ENCODE measurements at places on chromosomes 7 and 10.

- peak; percentile 63 for DNase-seq
Observed at GRCh38 chr7:23981314-23981713, 271.3 kb downstream of the STK31 start.

DNA sequence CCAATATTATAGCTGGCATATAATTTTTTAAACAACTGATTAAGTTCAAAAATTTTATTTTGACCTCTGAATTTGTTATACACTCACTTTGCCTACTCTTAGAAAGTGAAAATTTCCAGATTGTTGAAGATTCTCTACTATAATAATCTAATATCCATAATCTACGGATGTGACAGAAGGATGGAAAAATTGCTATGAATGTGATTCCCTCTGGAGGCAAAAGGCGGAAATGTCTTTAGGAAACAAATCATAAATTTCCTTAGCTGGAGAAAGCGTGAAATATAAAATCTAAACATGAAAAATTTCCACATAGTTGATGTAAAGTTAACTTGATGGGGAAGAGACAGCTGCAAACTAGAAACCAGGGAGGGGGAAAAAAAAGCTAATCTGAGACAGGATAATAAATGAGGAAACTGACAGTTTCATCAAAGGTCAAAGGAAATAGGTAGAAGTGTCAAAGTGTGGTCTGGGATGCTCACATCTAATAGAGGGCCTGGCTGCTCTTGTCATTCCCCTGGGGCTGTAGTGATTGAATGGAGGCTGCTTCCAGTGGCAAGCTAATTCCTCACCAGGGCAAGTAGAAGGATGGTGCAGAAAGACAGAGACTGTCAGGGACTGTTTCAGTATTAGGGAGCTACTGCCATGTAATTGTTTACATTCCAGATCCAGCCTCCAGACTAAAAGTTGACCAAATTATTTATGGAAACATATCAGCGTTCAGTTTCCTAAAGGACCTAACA, 264.5 kb downstream of the SDHAF3 start:
- DNase-seq: no peak

GRCh38 chr10:93550606-93551005, 15.9 kb upstream of the FFAR4 start:
- no peak for DNase-seq

GRCh38 chr7:136702913-136703312, 165.5 kb upstream of the CHRM2 start:
- DNase-seq: no peak

DNA sequence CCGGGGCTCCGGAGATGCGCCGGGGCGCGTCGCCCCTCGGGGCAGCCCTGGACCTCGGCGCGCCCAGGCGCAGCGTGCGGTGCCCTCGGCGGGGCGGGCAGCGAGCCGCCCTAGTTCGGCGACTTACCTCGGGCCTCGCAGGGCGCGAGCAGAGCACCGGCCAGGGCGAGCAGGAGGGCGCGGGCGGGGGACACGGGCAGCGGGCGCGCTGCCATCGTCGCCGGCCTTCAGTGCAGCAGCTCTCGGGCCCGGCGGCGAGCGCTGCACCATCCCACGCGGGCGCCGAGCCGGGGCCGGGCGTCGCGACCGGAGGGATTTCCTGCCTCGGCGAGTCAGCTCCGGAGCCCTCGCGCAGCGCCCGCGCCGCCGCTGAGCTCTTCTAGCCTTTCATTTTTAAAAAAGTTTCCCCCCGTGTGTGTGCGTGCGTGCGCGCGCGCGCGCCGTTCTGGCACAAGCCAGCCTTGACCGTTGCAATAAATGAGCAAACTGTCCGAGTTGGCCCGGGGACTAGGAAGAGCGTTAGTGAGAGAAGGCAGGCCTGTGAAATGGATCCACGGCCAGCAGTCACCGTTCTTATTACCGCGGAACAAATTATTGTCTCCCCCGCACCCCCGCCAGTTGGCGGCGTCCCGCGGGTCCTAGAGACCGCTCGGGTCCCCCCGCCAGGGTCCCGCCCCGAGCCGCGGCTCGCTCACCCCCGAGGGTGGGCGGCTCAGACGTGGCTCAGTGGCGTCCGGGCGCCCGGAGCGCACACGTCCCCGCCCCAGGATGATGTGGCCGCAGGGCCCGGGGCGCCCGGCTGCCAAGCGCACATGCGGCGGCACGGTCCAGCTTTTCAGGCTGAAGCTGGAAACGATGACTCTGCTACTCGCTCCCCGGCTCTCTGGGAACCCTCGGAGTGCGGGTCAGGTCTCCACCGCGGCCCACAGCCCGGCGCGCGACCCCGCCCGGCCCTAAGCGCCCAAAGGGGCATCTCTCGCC, at the start of gene ADAM12:
Gene ADAM12, minus strand, starts transcription at position 547 of the 981 bp plus-strand sequence. Its CDS starts 332 bp downstream, at position 215.
- no peak for DNase-seq

DNA sequence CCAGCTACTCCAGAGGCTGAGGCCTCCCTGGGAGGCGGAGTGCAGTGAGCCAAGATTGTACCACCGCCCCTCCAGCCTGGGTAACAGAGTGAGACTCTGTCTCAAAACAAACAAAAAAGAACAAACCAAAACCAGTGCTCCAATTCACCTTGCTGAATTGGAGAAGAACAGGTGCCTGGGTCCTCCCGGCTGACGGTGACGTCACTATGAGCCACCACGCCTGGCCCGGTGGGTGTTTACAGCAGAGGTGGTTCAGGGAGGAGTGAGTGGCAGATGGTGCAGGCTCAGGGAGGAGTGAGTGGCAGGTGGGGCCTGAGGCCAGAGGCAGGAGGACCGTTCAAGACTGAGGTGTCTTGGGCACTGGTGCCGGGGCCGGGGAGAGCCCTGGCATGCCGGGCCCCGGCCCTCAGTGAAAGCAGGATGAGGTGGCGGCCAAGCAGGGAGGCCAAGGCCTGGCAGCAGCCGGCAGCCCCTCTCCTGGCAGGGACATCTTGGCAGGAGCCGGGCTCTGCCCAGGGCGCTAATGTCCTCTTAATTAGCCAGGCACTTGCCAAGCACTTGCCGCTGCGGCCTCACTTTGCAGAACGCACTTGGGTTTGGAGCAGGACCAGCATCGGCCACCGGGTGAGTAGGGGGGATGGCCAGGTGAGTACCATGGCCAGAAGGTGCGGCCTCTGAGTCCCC, 162.8 kb upstream of the TNRC18 start:
- no peak for DNase-seq

DNA sequence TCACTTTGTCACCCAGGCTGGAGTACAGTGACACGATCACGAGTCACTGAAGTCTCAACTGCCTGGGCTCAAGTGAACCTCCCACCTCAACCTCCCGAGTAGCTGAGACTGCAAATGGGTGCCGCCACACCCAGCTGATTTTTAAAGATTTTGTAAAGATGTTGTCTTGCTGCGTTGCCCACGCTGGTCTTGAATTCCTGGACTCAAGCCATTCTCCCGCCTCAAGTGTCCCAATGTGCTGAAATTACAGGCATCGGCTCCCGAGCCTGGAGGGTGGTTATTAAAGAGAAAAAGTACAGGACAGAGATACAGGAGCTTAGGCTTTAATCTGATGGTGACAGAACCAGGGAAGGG, 55.1 kb downstream of the KCTD7 start:
- no peak for DNase-seq

- DNase-seq: peak; percentile 90
Observed at GRCh38 chr7:106770191-106770590, 94.9 kb upstream of the PIK3CG start.

- DNase-seq: no peak
Observed at GRCh38 chr10:100567826-100568225, 32.1 kb downstream of the HIF1AN start.

DNA sequence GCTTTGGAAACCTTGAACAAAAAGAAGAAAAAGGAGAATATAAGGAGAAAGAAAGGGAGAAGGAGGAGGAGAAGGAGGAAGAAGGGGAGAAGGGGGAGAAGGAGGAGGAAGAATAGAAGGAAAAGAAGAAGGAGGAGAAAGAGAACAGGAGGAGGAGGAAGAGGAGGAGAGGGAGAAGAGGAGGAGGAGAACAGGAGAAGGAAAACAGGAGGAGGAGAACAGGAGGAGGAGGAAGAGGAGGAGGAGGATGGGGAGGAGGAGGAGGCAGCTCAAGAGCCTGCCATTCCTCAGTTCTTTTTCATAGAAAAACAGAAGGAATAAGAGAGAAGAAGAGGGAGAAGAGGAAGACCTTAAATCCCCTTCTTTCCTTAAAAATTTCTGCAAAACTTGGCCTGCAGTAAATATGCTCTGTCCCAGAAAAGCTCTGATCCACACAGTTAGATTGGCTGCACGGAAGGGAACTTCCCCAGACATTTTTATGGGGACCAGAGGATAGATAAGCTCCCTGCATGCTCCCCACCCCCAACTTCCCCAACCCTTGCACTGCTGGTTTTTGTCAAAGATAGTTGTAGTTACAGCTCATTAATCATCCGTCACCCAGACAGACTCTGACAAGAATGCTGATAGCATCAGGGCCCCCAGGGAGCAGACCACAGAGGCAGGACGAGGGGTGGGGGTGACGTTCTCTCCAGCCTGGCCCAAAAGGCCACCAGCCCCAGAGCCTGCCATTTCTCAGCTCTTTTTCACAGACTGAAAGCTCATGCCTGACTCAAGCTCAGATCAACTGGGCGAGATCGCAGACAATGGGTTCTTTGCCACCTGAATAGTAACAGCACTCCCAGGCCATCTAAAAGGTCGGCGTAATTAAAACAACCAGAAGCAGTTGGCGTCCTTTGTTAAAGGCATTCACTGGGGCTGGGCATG, 34.5 kb upstream of the LYZL1 start:
- peak; percentile 85 for DNase-seq

GRCh38 chr10:17219024-17219423, 9.0 kb upstream of the VIM start:
- no peak for DNase-seq

GRCh38 chr7:22781230-22781711, 41.4 kb downstream of the TOMM7 start:
- DNase-seq: peak; percentile 60

DNA sequence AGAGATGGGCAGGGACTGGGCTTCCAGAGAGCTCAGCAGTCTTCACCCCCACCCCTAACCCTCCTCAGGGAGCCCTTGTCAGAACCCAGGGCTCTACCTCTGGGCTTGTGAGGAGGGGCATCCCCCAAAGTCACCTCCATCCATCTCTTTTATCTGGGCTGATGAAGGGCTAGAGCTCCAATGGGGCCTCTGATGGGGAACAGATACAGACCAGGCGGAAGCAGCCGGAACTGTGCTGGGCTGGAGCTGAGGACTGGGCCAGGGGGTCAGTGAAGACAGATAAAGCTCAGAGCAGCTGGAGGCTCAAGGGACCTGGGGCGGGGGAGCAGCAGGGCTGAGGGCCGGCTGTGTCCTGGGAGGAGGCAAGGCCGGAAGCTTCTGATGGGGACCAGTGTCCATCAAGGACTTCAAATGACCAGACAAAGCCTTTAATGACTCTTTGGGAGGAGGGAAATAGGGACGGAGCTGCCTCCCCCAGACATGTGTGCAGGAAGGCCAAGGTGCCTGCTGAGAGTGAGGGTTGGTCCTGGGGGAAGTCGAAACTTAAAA, 10.2 kb downstream of the KAZALD1 start:
- no peak for DNase-seq

Measured in A172 (cell line).